ENCODE measurements at places on chromosomes 3 and 15. TPM values are rescaled to one million over a fixed set of nuclear protein-coding genes. Genes with fewer than 3 reads are reported as not detected.

The SLCO2A1 gene
- 0.31 TPM for total RNA-seq

The TBL1XR1 gene
- 290 TPM for total RNA-seq

The PTX3 gene
- 7.5 TPM for total RNA-seq

The FETUB gene
- total RNA-seq: not detected

The CACNA2D2 gene
- 4.1 TPM for total RNA-seq

The FBXL22 gene
- total RNA-seq: 0.31 TPM

The STARD9 gene
- 35.1 TPM for total RNA-seq

All from parietal lobe (tissue), 2 donors.